ENCODE measurements at places on chromosomes 2 and 18.
A peak's percentile ranks its signal among the peaks of the same experiment; 100 is the strongest.

DNA sequence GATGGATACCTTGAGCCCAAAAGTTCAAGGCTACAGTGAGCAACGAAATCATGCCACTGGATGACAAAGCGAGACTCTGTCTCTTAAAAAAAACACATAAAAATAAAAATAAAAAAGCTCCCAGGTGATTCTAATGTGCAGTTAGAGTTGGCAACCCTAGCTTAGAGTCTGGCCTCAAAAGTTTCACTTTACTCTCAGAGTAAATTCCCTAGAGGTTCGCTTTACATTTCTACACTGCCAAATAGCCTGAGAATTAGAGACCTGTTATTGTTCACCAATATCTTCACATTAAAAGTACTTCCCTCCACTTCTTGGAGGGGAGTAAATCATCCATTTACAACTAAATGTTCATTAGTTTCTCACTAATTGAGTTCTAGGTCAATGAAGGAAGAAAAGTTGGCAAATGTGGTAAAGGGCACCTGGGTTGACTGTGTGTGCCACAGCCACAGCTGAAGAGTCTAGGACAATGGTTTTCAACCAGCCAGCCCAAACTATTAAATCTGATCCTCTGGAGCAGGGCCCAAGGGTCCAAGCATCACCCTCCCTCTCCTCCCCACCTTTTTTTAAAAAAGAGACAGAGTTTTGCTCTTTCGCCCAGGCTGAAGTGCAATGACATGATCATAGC, 15.2 kb upstream of the TMEM37 start:
- no peak for DNase-seq

DNA sequence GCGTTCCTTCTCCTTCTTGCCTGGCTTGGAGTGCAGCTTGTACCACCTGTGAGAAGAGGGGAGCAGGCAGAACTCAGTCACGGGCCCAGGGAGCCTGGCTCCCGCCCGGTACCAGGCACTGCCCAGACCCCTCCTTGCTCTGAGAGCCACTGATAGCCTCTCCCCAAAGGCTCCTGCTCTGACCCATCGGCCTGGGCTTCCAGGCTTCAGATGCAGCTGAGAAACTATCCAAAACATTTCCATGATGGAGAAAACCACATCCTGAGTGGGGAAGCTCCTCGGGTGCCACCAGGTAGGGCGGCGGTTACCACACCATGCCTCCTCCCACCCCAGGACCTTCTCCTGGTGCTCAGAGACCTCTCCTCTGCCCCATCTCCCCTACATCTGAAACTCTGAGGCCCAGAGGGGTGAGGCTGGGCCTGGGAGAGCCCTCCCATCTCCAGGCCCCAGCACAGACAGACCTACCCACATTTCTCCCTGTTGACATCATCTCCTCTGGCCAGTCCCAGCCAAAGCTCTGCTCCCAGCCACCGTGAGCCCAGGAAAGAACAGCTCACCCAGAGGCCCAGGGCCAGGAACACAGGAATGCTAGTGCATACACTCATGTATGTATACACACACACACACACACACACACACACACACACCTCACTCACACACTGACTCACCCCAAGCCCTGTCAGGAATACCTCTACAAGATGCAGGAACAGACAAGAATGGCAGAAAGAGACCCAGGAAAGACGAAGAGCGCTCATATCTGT, 17.9 kb upstream of the SFXN5 start:
- peak; percentile 98 for DNase-seq

DNA sequence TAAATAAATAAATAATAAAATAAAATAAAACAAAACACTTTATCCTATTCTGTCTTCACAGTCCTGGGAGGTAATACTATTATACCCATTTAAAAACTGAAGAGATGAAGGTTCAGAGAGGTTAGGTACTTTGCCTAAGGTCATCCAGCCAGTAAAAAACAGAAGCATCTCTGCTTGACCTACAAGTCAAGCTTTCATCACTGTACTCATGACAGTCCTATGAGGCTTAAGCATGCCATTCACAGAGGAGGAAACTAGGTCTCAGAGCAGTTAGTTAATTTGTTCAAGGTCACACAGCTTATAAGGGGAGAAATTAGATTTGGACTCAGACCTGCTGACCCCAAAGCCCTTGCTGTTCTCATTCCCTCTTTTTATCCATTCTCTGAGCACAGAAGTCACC, 77.5 kb downstream of the MARCO start:
- DNase-seq = no peak

- no peak for DNase-seq
These were observed 218.4 kb upstream of the DTNA start for GRCh38 chr18:34491719-34492118.

GRCh38 chr2:43018179-43019024, 208.0 kb downstream of the ZFP36L2 start:
- DNase-seq = peak; percentile 60

DNA sequence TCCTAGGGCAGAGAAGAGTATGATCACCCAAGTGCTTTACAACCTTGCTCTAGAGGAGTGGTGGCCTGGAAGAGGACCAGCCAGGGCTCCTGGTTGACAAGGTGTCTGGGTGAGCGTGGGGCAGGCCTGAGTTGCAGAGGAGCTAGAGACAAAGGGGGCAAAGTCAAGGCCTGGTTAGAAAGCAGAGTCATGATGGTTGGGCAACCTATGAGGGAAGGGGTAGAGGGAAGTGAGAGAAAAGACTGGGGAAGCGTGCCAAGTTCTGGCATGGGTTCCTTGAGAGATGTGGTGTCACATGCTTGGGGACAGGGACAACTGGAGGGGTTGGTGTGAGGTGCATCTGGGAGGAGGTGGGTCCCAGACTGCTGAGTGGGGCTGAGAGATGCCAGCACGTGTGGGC, 13.5 kb downstream of the ZFP36L2 start:
- DNase-seq = no peak

- DNase-seq = no peak
These were observed 132.2 kb upstream of the SP5 start for GRCh38 chr2:170582751-170583463.

- no peak for DNase-seq
These were observed 33.9 kb downstream of the BMP10 start for GRCh38 chr2:68837164-68837860.

GRCh38 chr2:106563195-106563594, 76.0 kb downstream of the CD8B2 start:
- DNase-seq = no peak

- DNase-seq = no peak
These were observed 334.7 kb upstream of the SLC39A10 start for GRCh38 chr2:195322324-195322723.

- DNase-seq = no peak
These were observed 679.8 kb downstream of the TDRD15 start for GRCh38 chr2:21803550-21803949.
